GM12892 (cell line): ENCODE measurements at places on chromosomes 12 and 14.

DNA sequence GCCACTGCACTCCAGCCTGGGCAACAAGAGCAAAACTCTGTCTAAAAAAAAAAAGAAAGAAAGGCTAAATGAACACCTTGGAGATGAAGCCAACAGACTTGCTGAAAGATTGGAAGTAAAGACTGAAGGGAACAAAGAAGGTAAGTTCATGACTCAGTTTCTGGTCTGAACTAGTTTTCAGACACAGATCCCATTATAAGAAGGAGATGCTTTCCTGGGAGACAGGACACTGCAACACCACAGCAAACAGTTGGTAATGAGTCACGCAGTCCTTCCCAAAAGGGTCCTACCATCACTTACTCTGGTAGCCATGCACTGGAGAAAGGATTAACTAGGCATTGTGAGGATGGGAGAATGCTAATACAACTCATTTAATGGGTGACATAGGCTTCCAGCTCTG lies 97.2 kb downstream of the SSPN start:
- DNase-seq: no peak

GRCh38 chr14:81172881-81173280 lies 47.9 kb downstream of the GTF2A1 start:
- DNase-seq: no peak

DNA sequence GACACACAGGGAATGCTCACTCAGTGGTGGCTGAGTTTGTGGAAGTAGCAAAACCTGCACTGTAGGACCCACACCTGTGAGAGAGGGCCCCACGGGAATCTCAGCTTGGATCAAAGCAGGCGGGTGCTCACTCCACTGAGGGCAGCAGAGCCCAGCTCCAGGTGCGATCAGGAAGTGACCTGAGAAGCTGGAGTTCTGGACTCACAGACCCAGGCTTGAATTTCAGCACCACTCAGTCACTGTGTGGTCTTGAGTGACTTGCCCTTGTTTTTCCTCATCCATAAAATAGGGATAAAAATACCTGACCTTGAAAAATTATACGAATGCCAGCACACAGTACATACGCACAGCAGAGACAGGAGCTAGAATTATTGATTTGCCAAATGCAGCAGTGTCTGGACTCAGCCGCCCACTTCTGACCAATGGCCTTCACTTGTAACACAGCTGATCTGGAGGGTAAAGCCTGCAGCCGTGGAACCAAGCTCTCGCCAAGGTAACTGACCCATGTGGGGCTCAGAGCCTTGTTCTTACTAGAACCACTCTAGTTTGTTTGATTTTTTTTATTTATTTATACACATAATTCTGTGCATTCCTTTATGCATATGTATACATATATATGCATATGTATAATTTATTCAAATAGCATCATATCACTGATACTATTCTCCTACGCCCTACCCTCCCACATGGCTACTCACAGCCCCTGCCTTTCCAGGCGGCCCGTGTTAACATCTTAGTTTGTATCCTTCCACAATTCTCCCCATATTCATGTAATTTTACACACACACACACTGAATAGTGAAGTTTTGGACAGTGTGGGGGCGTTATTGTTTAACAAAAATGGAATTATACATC lies 53.9 kb downstream of the DPF3 start:
- DNase-seq: no peak

DNA sequence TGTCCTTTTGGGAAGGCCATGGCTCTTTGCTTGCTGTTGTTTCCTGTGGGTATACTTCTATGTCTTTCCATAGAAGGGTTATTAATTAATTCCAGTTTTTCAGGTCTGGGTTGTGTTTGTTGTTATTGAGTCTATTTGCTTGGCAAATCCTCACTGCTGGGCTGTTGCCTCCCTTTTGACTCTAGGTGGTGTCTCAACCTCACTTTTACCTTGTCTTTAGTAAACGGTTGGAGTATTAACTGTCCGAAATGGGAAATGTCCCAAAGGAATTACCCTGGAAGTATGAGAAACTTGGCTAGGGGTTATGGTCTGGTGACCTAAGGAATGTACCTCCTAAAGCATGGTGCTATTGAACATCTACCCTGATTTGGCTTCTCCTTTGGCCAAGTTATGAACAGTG lies 16.7 kb downstream of the PRH1 start:
- DNase-seq: no peak

DNA sequence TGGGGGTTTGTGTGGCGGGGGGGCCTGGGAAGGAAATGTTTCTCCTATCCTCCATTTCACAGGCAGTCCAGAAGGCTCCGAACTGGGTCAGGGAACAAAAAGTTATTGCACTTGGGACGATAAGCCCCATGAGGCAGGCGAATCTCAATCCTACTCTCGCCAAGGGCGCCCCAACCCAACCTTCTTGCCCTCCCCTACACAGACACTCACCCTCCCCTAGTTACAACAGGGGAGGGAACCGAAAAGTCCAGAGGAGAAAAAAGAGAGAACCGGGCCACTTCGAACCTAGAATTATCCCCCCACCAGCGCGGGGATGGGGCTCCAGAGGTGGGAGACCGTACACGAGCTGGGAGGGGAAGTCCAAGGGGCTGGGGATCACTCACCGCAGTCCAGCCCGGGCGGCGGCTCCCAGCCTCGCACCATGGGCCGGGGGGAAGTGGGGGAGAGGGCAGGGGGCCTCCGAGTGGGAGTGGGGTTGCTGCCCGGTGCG lies 357 bp downstream of the HOMEZ start:
- DNase-seq: no peak

GRCh38 chr12:3131129-3131528 lies 54.0 kb downstream of the TSPAN9 start:
- no peak for DNase-seq

DNA sequence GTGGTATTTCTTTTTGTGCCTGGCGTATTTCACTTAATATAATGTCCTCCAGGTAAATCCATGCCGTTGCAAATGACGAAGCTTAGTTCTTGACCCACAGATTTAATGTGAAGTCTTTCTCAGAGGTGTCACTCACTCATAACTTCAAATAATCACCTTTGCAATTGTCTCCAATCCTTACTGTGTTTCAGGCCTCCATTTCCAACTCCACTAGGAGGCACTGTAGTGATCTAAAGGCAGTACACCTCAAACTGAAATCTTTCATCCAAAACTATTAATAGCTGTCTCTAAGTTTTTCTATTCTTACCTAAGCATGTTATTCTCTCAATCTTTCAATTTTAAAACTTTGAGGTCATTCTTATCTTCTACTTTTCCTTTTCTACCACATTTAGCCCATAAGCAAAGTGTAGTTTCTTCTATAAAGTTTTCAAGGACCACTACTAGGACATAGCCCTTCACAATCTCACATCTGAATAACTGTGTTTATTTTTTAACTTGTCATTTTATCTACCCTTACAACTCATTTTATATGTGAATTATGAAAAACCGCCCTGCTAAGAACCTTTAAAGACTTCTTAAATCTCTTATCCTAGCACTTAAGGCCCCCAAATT lies 25.5 kb upstream of the FBXO34 start:
- DNase-seq: no peak

GRCh38 chr12:47458279-47458678 lies 247.6 kb downstream of the RPAP3 start:
- DNase-seq: no peak

DNA sequence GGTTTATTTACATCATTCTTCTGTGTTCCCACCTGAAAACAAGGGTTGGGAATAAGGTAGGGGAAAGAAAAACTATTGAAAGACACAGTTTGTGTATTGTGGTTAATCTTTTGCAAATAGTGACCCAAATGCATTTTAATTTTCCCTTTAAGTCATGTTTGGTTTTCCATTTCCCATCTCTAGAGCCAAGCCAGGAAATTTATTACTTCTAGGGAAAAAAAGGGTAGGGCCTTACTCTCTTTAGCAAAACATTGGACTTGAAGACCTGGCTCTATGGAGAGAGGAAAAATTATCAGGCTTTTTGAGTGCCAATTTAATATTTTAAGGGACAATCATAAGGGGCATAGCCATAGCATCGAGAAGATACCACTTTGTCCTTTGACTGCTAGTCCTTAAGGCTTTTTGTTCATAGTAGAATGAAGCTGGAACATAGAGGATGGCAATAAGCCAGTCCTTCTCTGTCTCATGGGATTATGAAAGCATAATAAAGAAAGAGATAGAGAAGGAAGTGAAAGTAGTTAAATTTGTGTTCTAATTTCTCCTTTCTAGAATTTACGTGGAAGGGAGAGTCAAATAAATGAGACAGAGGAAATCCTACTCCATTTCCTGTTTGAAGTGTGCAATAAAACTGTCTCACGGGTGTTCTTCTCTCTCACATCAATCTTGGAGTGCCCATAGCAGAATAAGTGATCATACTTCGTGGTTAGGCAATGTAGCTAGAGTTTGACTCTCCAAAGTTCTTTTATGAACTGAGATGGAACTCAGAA lies 50.9 kb upstream of the PPFIA2 start:
- no peak for DNase-seq

DNA sequence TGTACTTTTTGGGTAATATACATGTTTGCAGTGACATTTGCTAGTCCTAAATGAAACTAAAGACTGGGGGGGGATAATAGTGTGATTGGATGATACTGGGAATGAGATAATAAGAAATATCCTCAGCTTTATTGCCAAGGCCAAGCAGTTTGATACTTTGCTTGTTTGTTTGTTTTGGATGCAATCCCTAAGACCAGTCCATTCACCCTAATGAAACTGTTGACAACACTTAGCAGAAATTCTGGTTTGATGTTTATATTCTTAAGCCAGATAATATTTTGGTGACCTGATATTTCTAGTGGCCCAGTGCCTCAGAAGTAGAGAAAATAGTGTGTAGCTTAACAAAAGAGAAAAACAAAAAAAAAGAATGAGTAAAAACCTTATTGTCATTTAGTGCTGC lies 1.8 kb downstream of the PHC1 start:
- DNase-seq: no peak

DNA sequence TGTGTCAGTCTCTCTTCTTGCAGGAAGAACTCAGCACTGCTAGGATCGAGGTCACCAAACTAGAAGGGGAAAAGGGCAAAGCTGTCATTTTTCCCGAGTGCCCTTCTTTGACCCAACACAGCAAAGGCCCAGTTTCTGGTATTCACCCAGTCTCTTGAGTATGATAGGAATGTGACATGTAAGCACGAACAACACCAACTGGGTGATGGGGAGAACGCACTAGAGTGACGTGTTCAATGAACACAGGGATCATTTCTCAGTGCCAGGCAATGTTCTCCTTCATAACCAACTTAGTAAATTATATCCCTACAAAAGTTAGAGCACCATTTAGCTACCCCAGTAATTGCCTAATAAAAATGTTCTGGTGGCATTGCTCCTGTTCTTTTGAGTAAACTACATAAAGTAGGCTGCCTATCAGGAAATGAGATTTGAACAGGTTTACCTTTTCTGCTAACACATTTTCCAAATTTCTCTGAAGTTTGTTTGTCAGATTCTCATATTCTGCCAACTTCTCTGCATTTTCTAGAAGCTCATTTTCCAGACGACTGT lies 64.5 kb downstream of the NIN start:
- no peak for DNase-seq

- DNase-seq: no peak
These were observed 56.4 kb downstream of the KDM5A start for GRCh38 chr12:332581-333205.

- no peak for DNase-seq
These were observed 45.7 kb downstream of the LMO3 start for GRCh38 chr12:16560273-16560672.

DNA sequence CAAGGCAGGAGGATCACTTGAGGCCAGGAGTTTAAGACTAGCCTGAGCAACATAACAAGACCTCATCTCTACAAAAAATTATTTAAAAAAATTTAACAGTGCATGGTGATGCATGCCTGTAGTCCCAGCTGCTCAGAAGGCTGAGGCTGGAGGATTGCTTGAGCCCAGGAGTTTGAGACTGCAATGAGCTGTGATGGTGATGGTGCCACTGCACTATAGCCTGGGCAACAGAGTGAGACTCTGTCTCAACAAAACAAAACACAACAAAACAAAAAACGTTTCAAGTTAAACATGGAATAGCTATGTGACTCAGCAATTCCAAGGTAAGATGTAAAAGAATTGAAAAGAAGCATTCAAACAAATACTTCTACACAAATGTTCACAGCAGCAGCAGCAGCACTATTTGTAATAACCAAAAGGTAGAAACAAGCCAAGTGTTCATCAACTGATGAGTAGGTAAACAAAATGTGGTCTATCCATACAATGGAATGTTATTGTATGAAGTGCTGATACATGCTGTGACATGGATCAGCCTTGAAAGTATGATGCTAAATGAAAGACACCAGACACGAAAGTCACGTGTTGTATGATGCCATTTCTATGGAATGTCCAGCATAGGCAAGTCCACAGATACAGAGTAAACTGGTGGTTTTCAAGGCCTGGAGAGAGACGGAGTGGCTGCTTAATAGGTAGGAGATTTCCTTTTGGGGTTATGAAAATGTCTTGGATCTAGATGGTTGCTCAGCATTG lies 31.4 kb downstream of the CFAP251 start:
- no peak for DNase-seq

DNA sequence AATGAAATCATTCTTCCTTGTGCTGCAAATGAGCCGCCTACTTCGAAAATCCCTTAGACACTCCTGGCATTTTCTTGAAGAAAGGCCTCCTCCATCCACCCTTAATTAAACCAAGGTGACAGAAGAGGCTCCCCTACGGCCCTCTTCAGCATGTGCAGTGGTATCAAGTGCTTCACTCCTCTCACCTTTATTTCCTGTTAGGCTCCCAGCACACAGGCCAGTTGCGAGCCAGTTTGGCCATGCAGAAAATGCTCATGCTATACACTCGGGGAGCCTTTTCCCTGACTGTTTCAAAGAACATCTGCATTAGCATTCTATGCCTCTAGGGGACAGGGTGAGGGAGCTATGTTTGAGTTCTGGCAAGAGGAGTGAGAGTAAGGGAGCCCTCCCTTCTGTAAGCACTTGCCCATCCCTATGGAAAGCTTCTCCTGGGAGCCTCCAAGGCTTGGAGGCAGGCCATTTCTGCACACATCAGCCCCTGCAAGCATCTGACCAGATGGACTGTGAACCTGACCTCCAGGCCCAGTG lies 291.5 kb downstream of the RPS29 start:
- no peak for DNase-seq

DNA sequence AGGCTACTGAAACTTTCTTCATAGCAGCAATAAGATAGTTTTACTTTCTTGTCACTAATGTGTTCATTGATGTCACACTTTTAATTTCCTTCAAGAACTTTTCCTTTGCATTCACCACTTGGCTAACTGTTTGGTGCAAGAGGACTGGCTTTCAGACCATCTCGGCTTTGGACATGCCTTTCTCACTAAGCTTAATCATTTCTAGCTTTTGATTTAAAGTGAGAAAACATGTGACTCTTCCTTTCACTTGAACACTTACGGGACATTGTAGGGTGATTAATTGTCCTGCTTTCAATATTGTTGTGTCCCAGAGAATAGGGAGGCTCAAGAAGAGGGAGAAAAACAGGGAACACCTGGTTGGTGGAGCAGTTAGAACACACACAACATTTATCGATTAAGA lies 41.9 kb downstream of the IFNG start:
- DNase-seq: no peak

- no peak for DNase-seq
These were observed 41.9 kb downstream of the CYP46A1 start for GRCh38 chr14:99725774-99726537.

GRCh38 chr12:126757326-126757725 lies 1509.6 kb upstream of the TMEM132C start:
- DNase-seq: no peak
